Fibroblast of lung (primary cell): ENCODE measurements at places on chromosomes 4 and X.

- DNase-seq, result peak; percentile 31
Measured at GRCh38 chrX:9149501-9150245, 115.7 kb upstream of the FAM9B start.

DNA sequence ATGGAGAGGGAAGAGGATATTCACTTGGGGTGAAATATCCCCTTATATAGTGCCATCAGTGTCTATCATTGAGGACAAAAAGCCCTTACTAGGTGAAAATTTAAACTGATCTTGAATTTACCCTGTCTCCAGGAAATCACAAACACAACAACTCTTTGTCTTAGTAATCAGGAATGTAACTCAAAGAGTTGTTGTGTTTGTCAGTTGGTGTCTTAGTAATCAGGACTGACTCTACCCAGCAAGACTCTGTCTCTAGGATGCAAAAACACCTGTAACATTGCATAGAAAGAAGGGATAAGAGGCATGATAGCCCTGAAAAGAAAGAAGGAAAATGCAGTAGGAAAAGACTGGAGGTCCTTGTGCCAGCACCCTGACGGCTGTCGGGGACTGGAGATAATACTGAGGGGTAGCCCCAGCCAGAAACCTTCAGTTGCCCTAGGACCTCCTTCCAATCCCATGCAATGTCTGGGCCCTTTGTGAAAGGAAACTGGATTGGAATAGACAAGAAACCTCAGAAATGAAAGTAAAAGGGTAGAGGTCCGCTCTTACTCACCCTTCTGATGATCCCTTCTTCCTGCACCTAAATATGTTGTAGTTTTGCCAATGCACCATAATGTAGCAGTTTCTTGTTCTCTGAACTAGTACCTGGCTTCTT lies 45.3 kb downstream of the HMGB2 start:
- DNase-seq, result no peak

DNA sequence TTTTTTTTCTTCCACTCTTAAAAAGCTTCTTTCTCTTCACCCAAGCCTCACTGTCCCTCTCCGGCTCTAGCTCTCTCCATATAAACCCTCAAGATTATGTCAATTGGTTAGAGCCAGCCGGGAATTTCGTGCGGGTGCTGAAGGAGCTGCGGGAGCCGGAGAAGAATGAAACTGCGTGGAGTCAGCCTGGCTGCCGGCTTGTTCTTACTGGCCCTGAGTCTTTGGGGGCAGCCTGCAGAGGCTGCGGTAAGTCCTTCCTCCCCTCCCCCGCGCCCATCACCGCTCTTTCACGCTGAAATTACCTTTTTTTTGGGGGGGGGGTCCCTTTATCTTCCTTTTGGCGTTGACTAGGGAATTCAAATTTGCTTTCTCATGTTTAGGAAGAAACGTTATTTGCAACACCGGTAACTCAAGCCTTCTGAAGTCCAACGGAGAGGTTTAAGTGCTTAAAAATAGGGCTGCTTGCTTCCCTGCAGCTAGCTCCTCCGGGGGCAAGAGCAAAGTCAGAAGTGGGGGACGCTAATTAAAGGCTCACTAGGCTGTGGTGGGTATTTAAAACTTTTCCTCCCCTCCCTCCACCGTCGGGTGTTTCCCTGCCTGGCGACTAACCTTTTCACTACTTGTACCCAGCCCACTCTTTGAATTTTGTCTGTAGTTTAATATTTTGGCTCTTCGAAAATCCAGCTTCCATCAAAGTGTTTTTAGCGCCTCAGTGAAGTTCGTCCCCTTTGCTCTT lies 491 bp downstream of the COL4A5 start:
- DNase-seq, result no peak

- no peak for DNase-seq
Measured at GRCh38 chrX:95996294-95996693, 688.3 kb upstream of the DIAPH2 start.
